Mesothelial cell of epicardium (in vitro differentiated cells): ENCODE measurements at places on chromosomes 3 and 15. TPM values are rescaled to one million over a fixed set of nuclear protein-coding genes. Genes with fewer than 3 reads are reported as not detected.

Gene GASK1A
- 0.75 to 1.6 TPM (median 0.84 TPM) in 3 replicates for total RNA-seq

Gene C3orf70
- total RNA-seq, result 2.8 to 3.2 TPM (median 3.0 TPM) in 3 replicates

Gene DNASE1L3
- 0.22 to 0.72 TPM (median 0.53 TPM) in 3 replicates for total RNA-seq

Gene CHRM5
- total RNA-seq, result 0.13 TPM in 1 of 3 replicates, not detected in the others

GRCh38 chr3:38805765-38806386 is 10.1 kb downstream of the SCN10A start:
- H3K4me1 ChIP-seq, result no peaks in the 10 kb centered on the region
- DNase-seq, result peak; percentile 37
- H3K4me3 ChIP-seq, result no peak overlapping the region
- no peaks in the 10 kb centered on the region for H3K36me3 ChIP-seq
- H3K27me3 ChIP-seq, result peaks cover 13% of the 10 kb centered on the region

GRCh38 chr3:130609166-130609979 is 92.4 kb downstream of the COL6A6 start:
- no peak for DNase-seq
- no peak overlapping the region for H3K4me3 ChIP-seq
- no peaks in the 10 kb centered on the region for H3K27me3 ChIP-seq
- peak overlapping the region; percentile 88 for H3K27ac ChIP-seq
- peaks cover 22% of the 10 kb centered on the region for H3K36me3 ChIP-seq

GRCh38 chr15:88395241-88395640 is 71.9 kb downstream of the MRPL46 start:
- no peak overlapping the region for H3K27ac ChIP-seq
- no peaks in the 10 kb centered on the region for H3K36me3 ChIP-seq

DNA sequence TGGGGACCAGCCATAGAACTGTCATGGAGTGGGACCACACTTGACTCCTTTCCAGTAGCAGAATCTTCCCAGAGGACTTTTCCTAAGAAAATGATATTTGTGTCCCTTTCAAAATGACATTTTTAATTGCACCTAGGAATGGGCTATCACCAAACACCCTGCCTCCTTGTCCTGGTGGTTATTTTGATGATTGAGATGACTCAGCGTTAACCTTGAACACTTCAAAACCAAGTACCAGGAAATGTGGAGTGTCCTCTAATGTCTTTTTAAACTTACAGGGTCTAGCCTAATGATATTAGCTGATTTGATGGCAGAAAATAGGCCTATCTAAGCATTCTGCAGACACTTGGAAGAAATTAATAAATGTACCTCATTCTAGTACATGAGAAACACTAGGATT is 90.7 kb downstream of the HHLA2 start:
- H3K36me3 ChIP-seq, result no peaks in the 10 kb centered on the region
- H3K4me3 ChIP-seq, result no peak overlapping the region
- H3K4me1 ChIP-seq, result no peaks in the 10 kb centered on the region
- peaks cover 5% of the 10 kb centered on the region for H3K27me3 ChIP-seq
- H3K27ac ChIP-seq, result no peak overlapping the region

GRCh38 chr3:124032311-124032880 is 40.5 kb upstream of the ROPN1 start:
- DNase-seq, result no peak
- no peaks in the 10 kb centered on the region for H3K36me3 ChIP-seq
- peaks cover 21% of the 10 kb centered on the region for H3K4me1 ChIP-seq
- peaks cover 31% of the 10 kb centered on the region for H3K27me3 ChIP-seq

DNA sequence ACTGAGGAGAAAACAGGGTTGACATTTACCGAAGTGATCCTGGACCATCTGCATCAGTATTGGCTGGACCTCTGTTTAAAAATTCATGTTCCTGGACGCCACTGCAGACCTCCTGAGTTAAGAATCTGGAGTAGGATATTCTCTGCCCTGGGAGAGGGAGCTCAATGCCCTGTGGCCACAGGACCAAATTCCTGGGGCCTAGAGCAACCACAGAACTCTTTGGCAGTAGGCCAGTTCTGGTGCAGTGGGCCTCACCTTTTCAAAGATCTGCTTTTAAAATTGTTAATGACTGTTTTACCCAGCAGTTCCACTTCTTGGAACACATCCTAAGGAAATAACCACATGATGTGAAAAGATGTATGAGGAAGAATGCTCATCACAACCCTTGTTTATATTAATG is 133.3 kb upstream of the ADPGK start:
- no peaks in the 10 kb centered on the region for H3K36me3 ChIP-seq
- no peak overlapping the region for H3K27ac ChIP-seq
- no peak for DNase-seq
- H3K4me3 ChIP-seq, result no peak overlapping the region
